ENCODE measurements at places on chromosomes 5 and 9.

GRCh38 chr9:89464300-89464901 is 33.5 kb downstream of the SEMA4D start:
- no peak for DNase-seq

GRCh38 chr5:40481241-40481640 is 198.5 kb upstream of the PTGER4 start:
- no peak for DNase-seq

DNA sequence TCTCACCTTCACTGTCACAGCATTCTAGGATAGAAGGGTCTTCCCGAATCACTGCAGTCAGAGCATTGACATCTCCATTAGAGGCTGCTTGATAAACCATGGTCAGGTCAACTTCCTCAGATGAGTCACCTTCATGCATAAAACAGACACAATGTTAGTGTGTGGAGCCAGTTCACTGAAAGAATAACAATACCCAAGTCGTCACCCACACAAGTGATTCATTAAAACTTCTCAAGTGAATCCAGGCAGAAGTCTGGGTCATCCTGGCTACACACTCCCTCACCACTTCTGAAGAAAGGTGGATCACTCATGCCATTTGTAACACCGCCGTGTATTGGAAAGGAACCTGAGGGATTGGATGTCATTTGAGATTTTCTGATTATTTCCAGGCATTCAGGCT is 49.6 kb downstream of the ANKRD55 start:
- DNase-seq, result no peak

- DNase-seq, result no peak
Observed at GRCh38 chr9:90909747-90910283, 108.2 kb downstream of the SYK start.

- DNase-seq, result no peak
Observed at GRCh38 chr5:112004867-112005622, 248.1 kb upstream of the NREP start.

GRCh38 chr5:168415401-168415800 is 70.9 kb upstream of the RARS1 start:
- DNase-seq, result no peak

- DNase-seq, result no peak
Observed at GRCh38 chr5:56003179-56003578, 8.4 kb upstream of the IL6ST start.

GRCh38 chr9:33065157-33066076 is 11.1 kb downstream of the SMU1 start:
- DNase-seq, result no peak

DNA sequence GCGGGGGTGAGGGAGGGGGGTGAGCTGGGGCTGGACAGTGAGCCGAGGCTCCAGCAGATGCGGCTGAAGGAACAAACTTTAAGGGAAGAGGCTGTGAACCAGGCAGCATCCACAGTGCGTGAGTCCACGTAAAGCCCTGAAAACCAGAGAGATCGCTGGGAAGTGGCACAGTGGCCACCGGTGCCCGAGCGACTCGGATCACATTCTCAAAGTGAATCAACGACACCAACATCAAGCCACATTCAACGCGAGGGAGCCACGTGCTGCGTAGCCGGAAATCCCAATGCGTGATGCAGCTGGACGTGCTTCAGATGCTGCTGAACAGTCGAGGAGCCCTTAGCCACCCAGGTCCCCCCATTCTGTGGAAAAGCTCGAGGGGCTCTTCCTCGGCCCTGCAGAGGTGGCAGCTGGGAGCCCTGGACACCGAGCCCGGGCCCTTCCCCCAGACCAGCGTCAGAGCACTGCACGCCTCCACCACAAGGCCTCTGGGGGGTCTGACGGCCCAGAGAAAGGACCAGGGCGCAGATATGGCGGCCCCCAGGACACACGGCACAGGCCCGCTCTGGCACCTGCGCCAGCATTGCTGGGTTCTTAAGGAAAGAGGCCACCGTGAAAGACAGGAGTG is 53.7 kb upstream of the EXOC3 start:
- DNase-seq, result no peak

DNA sequence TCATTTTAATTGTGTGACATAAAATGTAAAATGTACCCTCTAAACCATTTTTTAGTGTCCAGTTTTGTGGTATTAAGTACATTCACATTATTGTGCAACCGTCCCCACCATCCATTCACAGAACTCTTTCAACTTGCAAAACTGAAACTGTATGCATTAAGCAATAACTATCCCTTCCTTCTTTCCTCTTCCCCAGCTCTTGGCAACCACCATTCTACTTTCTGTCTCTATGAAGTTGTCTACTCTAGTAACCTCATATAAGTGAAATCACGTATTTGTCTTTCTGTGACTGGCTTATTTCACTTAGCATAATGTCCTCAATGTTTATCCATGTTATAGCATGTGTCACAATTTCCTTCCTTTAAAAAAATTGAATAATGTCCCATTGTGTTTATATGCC is 142.4 kb downstream of the C9orf152 start:
- DNase-seq, result no peak

DNA sequence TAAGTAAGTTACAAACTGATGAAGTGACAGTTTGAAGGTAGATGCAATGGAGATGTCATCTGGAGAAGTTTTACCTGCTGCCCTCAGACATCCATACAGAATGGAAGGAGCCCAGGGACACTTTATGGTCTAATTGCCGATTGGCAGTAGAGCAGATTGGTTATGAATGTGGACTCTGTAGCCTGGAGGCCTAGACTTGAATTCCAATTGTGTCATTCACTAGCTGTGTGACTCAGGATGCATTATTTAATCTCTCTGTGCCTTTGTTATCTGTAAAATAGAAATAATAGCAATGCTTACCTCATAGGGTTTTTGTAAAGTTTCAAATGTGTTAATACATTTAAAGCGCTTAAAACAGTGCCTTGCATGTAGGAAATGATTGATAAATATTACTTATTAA is 5.2 kb upstream of the TCERG1 start:
- DNase-seq, result no peak

DNA sequence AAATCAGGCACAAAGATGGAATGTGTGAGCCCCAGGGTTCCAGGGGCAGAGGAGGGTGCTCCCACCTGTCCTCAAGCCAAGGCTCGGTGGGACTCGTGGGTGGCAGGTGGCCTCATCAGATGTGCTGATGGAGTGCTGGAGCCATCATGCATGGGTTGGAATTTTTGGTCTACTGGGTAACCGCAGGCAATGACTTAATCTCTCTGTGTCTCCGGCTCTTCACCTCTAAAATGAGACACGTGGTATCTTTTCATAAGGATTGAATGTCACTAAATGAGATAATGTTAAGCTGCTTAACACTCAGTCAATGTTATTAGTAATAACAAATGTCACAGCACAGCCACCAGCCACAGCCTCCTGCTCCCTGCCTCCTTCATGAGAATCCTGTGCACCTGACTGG is 245.5 kb downstream of the HSPA4 start:
- DNase-seq, result no peak

GRCh38 chr9:134557331-134557730 is 84.3 kb upstream of the COL5A1 start:
- DNase-seq, result no peak

GRCh38 chr9:125397736-125398135 is 136.1 kb downstream of the GAPVD1 start:
- no peak for DNase-seq

DNA sequence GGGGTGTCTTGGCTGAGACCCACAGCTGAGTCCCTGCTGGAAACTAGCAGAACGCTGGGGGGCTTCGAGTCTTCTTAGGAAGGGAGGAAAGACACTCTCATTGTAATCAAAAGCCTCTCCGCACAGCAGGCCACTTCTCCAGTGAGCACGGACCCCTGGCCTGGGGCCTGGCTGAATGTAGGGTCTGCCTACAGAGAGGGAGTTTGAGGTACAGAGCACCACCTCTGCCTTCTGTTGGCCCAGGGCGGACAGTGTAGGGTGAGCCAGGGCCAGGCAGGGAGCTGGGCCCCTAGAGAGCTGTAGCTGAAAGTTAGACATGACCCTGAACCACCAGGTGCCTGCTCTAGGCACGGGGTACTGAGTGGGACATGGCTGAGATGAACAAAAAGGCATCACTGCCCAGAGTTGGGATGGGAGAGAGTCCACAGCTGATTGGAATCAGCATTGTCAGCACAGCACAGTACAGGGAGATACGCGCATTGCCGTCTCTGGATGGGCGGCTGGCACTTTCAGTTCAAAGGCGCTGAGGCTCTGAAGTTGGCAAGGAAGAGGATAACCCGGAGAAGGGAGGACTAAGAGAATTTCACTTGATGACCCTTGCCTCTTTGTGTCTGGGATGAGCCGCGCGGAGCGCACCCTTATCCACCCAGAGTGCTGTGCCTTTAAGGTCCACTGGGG is 363 bp upstream of the SLC25A48 start:
- DNase-seq, result no peak

DNA sequence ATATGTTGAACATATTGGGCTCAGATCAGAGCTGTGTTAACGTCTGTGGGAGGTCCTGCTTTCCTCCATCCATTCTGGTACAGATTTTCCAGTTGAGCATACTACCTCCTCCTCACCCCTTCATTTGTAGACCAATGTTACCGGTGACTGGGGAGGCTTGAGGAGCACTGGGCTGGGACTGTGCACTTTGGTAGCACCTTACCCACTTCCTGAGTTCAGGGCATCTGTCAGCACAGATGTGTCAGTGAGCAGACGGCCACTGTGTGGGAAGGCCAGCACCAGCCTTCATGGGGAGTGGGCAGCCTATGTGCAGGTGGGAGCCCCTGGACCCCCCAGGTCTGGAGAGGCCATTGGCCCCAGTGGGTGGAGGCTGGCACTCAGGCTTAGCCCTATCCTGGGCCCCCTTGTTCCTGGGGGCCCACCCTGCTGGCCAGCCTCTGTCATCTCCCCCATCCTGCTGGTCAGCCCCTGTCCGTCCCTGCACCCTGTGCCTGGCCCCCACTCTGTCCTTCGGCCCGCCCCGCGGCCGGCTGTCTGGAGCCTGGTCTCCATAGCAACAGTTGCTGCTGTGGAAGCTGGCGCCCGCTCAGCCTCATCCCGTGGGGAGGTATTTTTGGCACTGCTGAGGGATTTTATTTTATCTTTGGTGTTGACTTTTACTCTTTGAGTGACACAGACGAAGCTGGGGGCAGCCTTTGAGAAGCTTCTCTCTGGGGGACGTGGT is 21.3 kb downstream of the WNK2 start:
- DNase-seq, result no peak

GRCh38 chr5:96615223-96615622 is 47.0 kb upstream of the CAST start:
- no peak for DNase-seq

GRCh38 chr5:4453655-4454054 is 686.5 kb upstream of the ADAMTS16 start:
- no peak for DNase-seq

- no peak for DNase-seq
Observed at GRCh38 chr9:134293611-134294152, 32.6 kb upstream of the RXRA start.

DNA sequence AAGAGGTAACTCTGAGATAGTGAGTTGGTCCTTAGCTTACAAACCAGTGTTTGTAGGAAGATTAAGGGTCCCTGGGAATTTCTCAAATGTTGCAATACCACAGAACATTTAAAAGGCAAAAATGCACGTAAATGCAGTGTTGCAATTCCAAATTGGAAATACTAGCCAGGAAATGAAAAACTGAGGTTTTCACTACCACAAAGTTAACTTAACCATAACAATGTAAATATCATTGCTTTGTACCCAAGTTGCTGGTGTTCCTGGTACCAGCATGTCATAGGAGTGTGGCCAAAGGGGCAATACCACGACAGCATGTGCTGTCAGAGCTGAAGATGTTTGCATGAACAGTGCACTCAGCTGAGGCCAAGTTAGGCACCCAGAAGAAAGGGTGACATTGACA is 382.9 kb downstream of the GLIS3 start:
- no peak for DNase-seq

DNA sequence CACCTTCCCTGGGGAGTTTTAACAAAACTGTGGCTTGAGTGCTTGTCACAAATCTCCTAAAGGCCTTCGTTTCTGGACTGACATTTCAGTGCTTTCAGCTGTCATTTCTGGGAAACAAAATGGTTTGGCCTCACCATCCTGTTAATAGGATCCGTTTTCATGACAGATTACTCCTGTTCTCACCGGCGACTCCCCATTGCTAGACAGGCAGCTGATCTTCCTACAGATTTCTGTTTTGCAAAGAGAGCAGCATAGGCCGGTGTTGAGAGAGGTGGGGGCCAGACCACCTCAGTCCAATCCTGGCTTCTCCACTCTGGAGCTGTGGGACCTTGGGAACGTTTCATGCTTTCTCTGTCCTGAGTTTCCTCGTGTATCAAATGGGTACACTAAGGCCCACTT is 75.5 kb upstream of the OTULINL start:
- no peak for DNase-seq

DNA sequence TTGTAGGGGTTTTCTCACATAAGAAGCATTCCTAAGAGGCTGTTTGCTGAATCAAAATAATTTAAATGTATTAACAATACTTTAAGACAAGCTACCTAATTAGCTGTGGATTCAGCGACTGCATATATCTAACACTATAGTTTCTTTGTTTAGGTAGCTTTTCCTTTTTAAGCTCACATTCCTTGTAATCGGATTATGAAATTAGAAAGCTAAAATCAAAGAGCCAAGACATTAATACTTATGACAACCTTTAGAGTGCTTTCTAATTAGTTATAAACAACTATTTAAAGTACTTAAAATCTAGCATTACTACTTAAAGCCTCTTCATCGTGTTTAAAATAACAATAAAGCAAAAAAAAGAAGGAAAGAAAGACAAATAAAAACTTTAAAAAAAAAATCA is 137.3 kb upstream of the RETREG1 start:
- DNase-seq, result no peak

- no peak for DNase-seq
Observed at GRCh38 chr9:114143234-114143633, 12.1 kb upstream of the COL27A1 start.

- DNase-seq, result no peak
Observed at GRCh38 chr9:115957585-115957984, 196.0 kb upstream of the PAPPA start.

DNA sequence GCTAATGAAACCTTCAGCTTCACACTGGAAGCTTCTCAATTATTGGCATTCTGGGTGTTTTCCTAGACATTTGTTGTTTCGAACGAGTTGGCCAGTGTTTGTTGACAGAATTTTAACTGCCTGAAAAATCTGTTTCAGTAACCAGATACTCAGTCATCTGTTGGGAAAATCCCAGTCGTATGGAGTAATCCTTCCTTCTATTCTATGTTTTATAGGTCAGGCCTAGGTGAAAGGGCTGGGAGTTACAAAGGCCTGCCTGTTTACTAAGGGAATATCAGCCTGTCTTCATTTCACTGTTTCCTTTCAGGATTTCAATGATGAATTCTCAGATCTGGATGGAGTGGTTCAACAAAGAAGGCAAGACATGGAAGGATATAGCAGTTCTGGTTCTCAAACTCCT is 59.9 kb downstream of the GRAMD2B start:
- no peak for DNase-seq

DNA sequence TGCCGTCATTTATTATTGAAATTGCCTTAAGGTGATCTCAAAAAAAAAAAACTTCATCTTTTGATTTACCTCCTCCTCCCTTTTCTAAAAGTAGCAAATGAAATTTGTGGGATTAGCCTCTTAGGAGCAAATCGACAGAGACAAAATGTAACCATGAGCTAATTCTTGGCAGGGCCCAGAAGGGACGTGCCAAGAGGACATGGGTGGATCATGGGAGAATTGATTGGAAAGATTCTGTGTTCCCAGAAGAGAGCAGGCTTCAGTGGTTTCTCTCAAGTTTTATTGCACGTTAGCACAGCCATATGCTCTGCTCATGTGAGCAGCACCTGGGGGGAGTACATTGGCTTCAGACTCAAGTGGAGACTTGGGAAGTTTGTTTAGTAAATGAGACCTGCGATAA is 394.6 kb downstream of the ELAVL2 start:
- DNase-seq, result no peak

Data from esophagus squamous epithelium (tissue), 5 donors.